CD4-positive, alpha-beta T cell treated with Interferon alpha-2 for 1 hour (primary cell): ENCODE measurements at places on chromosomes 5 and 9.

DNA sequence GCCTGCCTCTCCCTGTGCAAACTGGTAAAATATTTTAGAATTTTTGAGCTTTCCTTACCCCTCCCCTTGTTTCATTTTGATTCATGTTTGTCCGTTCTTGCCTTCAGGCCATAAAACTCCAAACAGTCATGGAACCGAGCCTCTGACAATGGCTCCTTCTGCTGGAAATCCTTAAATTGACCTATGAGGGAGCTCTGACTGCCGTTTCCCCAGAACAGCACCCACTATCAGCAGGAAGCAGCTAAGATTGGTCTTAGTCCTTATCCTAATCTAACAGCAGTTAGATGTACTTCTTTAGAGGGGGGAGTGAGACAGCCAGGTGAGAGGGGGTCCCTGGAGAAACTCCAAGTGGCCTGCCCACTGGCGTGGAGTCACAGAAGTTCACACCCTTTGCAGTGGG is 106.7 kb downstream of the FAM174A start:
- no peak for DNase-seq

DNA sequence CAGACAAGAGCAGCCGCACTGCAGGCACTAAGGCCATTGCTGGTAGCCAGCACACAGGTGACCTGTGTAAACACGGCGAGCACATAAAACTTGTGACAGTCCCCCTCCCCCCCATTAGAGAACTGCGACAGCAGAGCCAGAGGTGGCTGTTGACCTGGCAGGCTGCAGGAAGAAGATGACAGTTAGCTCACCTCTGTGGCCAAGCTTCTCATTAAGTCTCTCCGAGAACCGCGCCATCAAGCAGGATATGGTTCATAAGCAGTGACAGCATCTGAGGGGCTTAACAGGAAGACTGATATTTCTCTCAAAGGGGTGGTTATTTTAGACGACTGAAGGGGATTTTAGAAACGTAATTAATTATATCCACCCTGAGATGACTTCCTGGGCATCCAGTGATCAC is 5.2 kb downstream of the SURF4 start:
- peak; percentile 49 for DNase-seq

DNA sequence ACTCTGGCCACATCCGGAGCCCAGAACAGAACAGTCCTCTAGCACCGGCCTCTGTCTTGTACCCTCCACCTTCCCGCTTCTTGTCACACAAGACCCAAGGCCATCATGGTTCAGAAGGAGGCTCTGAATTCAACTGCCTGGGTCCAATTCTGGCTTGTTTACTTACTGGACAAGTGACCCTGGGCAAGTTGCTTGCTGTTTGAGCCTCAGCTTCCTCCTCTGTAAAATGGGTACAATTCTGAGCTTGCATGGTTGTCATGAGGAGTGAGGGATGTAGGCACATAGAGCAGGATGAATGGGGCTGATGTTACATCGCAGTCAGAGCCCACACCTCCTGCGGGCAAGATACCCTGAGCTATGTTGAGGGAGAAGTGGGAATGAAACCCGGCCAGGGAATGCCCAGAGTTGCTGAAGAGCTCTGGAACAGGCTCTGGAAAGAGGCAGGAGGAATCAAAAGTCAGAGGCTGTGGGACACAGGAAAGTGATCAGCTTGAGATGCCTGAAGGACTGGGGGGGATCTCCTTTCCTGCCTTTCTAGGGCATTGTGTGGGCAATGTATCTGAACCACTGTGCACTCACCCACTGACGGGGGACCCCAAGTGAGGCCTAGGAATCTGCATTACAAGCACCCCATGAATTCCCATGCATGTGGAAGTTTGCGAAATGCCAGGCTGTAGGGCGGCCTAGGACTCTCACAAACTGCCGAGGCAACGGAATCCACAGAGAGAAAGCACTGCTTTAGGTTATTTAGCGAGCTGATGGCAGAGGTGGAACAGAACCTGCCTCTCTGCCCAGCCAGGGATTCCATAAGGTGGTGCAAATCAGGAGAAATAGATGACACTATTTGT is 29.4 kb upstream of the IL17B start:
- DNase-seq: no peak

GRCh38 chr9:92740446-92740961 is 24.1 kb downstream of the BICD2 start:
- no peak for DNase-seq

GRCh38 chr9:109828254-109828653 is 48.3 kb downstream of the PALM2AKAP2 start:
- DNase-seq: no peak

GRCh38 chr5:142438573-142438972 is 113.8 kb upstream of the SPRY4 start:
- no peak for DNase-seq
